ENCODE measurements at places on chromosomes 1 and 21. TPM values are rescaled to one million over a fixed set of nuclear protein-coding genes. Genes with fewer than 3 reads are reported as not detected.

TMIGD3 gene
- not detected for total RNA-seq

TRIM63 gene
- total RNA-seq = not detected

DNA sequence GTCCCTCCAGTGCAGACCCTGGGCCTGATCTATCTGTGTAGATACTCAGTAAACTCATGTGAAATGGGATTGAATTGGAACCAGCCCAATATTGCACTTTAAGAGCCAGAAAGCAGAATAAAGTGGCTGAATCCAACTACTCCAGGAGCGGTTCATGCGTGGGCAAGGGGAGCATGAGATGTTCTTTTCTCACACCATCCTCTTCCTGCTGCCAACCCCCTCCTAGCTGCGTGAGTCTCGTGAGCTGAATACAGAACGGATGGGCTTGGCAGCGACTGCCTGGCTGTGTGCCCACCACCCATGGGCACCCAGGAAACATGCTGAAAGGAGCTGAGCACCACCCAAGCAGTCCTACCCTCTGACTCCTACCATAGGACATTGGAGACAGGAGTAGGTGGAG, 128.3 kb downstream of the ELAVL4 start:
- DNase-seq = no peak

GRCh38 chr1:113830039-113830438, 17.8 kb upstream of the RSBN1 start:
- no peak for DNase-seq

GRCh38 chr1:73161418-73161817, 879.1 kb upstream of the NEGR1 start:
- DNase-seq = no peak

DNA sequence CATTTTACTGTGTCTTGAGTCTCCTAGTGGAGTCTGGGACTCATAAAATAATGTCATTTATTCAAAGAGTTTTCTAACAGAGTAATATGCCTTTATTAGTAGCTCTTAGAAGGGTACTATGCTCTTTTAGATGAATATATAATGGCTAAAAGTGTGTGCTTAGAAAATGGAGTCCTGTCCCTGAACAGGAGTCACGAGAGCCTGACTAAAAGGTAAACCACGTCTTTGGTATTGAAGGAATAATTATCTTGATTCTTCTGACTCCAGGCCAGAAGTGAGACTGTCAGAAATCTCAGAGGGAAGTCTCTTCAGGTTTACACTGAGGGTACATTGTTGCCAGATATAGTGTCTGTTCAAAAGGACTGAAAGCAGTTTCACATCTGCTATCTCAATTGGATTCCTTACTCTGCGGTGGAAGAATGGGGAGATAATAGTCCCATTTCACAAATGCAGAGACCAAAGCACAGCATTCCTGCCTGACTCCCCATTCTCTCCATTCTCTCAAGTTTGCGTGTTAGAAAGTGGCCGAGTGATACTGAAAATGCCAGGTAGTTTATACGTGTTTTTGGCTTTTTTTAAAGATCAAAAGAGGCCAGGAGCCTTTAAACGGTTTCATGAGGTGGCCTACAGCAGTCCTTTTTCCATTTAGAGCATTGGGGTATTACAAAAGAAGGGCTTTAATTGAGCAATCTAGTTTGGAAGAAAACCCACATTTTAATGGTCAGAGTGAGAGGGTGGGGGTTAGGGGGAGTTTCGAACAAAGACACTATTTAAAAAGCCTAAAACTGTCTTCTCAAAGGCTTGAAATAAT, 176.6 kb downstream of the VPS13D start:
- no peak for DNase-seq

GRCh38 chr21:33314111-33314510, 10.7 kb upstream of the IFNAR1 start:
- DNase-seq = peak; percentile 55
